ENCODE measurements at places on chromosomes 1 and 21.

DNA sequence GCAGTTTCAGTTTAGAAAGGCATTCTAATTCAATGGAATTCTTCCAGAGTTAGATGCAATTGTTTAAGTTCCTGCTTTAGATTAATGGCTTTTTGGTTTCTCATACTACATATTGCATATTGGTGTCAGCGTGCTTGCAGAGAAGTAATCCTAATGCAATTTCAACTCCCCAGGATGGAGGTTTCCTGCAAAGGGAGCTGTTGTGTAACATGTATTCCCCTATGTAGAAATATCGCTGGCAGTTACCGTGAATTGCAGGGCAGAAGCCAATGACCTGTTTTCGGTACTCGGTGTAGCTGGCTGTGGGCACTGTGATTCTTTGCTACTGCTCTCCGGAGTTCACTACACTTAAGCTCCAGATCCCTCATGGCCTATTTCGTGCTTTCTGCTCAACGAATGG lies 256.1 kb upstream of the PTBP2 start:
- no peak for DNase-seq

DNA sequence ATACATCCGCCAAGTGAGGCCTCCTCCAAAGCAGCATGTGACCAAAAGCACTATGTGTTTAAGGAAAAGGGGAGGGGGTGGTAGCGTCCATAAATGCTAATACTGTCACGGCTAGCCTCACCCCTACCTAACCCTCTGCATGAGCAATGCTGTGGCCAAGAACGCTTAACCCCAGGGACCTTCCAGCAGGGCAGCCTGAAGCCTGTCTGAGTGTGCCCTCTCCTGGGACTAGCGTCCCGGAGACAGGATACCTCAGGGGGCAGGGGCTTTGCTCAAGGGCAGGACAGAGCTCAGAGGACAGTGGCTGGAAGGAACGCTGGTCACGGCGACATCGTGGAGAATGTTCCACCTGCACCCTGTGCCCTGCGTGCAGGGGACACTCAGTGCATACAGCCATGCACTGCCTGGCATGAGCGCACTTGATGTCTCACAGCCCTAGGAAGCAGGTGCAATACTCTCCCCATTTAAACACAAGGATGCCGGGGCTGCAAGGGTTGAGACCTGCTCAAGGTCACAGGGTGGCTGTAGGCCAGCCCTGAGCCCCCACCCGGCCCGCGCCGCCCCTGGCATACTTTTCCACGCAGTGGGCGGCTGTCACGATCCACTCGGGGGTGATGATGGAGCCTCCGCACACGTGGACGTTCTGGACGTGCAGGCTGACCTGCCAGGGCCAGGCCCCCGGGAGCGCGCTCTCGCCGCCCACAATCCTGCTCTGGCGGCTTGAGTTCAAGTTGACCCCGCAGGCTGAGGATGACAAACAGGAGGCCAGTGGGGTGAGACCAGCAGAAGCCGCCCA lies 35.0 kb downstream of the TMPRSS2 start:
- no peak for DNase-seq

DNA sequence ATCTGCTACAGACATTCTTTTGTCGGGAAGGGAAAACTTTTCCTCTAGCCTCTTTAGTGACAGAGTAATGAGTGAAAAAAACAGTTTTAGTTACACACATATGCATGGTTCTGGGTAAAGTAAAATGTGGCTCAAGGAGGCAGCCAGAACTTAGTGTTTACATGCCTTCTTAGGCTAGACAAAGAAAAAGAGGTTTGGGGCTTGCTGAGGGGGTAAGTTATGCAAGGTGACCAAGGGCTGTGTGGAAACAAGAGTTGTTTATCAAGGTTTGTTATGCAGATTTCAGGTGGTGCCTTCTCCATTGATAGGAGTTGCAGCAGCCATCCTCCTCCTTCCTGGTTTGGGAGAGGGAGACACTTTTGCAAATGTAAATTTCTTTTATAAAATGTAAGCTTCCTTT lies 66.5 kb upstream of the RAB3GAP2 start:
- no peak for DNase-seq

- peak; percentile 42 for DNase-seq
Observed at GRCh38 chr1:100360790-100361510, 8.6 kb downstream of the CDC14A start.

DNA sequence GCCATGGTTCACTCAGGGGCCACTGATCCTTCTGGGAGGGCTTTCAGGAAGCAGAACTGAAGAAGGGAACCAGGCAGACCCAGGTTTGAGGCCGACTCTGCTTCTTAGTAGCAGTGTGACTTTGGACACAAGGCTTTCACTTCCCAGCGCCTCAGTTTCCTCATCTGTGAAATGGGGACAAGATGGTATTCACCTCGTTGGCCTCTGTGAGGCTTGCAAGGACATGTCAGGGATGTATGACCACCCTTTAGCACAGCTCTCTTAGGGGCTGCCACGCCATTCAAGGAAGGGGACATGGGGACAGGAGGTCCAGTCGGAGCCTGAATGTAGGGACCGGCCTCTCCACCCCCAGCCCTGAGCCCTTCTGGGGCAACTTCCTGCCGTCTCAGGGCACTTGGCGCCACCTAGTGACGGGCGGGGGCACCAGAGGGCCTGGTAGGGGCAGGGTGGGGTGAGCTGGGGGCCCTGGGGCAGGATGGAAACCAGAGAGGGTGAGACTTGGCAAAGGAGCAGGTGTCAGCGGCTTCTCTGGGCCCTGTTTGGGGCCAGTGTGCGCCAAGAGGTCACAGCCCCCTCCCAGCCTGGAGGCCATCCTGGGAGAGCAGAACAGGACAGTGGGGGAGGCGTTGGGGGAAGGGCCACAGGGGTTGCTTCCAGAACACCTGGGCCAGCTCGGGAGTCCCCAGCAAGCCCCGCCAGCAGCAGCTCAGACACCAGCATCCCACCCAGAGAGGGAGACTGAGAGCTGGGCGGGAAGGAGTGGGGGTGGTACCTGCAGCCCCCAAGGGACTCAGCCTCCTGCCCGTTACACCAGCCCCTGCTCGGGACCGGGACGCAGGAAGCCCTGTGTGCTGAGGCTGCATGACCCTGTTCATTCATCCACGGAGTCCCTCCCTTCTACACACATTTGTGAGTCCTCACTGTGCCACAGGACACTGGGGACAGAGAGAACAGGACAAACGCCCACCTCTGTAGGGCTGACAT lies 102.5 kb upstream of the TARDBP start:
- no peak for DNase-seq

GRCh38 chr1:205972491-205973168 lies 29.4 kb upstream of the SLC26A9 start:
- no peak for DNase-seq
